ENCODE measurements at places on chromosomes 2 and 18.
A peak's percentile ranks its signal among the peaks of the same experiment; 100 is the strongest.

- no peak for DNase-seq
Observed at GRCh38 chr2:173136067-173136466, 60.4 kb downstream of the MAP3K20 start.

DNA sequence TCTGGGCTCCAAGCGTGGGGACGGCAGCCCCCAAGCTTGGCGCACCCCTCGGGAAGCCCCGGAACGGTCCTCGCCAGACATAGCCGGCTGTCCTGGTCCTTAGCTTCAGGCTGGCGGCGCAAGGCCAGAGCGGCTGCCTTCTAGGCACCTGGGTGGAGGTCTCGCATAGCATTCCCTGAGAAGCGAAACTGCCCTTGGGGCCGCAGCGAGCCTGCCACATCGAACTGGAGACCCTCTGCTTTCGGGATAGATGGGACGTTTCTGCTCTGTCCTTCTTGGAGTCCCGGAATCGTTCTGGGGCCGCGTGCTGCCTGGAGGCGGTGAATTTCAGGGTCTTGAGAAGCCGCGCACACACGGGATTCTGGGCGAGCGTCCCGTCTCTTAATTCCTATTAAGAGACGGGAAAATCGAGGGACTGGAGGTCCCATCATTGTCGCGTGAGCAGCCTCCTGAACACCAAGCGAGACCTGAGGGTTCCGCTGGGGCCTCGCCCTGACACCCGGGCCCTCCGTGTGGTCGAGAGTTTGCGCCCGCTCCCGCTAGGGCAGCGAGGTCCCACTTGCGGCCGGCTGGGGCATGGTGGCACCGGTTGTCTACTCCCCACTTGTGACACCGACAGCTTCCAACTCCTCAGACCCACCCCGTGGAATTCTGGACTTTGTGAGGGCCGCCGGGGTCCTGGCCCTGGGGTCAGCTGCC, 9.7 kb upstream of the EN1 start:
- no peak for DNase-seq

- no peak for DNase-seq
Observed at GRCh38 chr2:113039158-113039557, 13.5 kb downstream of the IL36B start.

GRCh38 chr2:216343221-216343980, 28.9 kb downstream of the MARCHF4 start:
- DNase-seq, result no peak

- no peak for DNase-seq
Observed at GRCh38 chr18:12531749-12532148, 124.0 kb downstream of the PRELID3A start.

- DNase-seq, result peak; percentile 98
Observed at GRCh38 chr18:58567453-58568196, 61.3 kb downstream of the ALPK2 start.

DNA sequence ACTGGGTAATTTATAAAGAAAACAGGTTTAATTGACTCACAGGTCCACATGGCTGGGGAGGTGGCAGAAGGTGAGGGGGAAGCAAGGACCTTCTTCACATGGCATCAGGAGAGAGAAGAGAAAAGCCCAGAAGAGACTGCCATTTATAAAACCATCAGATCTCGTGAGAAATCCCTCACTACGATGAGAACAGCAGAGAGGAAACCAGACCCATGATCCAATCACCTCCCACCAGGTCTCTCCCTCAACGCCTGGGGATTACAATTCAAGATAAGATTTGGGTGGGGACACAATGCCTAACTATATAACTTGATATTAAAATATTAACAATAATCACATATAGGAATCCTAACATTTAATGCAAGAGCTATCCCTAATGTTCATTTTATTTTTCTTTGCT, 31.8 kb downstream of the MEMO1 start:
- no peak for DNase-seq

GRCh38 chr2:37720533-37721200, 49.2 kb upstream of the CDC42EP3 start:
- DNase-seq, result no peak

DNA sequence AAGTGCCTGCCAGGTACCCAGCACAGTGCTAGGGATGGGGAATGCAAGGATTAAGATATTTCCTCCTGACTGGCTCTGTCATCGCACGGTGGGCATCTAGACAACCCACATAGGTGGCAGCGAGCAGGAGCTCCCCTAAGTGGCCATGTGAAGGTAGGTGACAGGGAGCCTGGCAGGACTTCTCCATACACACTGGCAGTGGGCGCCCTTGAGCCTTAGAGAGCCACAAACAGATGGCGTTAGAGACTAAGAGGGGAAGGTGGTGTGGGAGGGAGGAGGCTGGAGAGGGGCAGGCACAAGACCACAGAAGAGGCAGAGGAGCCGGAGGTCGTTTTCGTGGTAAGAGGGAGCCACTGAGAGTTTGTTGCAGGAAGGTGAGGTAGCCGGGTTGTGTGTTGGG, 15.2 kb downstream of the PRELID3A start:
- no peak for DNase-seq

DNA sequence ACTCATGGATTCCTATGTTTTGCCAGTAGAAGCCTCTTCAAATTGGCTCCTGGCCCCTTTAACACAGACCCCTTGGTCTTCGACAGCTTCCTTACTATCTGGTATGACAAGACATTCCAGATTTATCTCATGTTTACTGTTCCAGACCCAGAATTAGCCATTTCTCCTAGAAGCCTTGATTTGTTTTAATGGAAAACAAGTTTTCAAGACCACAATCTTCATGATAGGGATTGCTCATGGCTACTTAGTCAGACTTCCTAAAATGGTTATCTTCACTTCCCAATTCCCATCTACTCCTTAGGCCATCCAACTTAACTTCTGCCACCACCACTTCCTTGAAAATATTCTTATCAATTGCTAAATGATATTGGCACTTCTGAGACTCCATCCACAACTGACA, 63.2 kb downstream of the TTC32 start:
- DNase-seq, result no peak

GRCh38 chr2:240775905-240776304, 44.1 kb downstream of the KIF1A start:
- DNase-seq, result no peak

DNA sequence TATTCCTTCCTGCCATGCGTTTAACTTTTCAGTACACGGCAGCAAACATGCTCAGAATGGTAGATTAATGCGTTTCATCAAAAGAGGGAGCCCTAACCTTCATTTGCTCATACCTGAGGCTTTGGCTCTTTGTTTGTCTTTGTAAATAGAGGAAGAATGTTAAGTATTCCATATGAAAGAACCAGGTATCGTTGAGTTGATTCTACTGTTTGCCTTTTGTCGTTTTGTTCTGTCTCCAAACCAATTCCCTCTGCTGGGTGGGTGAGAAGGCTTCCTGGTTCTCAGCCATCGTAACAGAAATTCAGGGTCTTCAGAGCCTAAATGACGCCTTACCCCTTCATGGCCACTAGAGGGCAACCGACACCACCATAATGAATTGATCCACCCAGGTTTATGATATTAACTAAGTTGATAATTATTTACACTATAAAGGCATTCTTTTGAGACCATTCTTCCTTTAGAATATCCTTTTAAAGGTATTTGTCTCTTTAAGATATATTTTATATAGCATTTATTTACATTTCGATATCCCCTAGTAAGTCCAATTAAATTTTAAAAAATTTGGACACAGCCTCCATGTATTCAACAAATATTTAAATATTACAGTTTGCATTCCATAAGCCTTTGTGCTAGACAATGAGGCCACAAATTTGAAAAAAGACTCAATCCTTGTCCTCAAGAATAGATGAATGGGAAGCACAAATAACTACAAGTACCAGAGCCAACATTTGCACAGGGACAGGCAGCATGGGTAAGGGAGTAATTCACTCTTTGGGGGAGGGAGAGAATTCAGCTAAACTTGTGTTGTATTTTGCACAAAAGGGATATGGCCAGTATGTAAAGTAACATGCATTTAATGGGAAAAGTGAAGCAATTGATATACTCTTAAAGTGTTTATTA, 48.1 kb downstream of the TIMM21 start:
- peak; percentile 31 for DNase-seq

GRCh38 chr2:18356676-18357075, 203.8 kb downstream of the RDH14 start:
- DNase-seq, result no peak

GRCh38 chr2:86518481-86518880, 44.8 kb downstream of the CHMP3 start:
- DNase-seq, result peak; percentile 1

GRCh38 chr2:165793779-165794535, at the start of gene GALNT3:
TSS of gene GALNT3 (minus strand) at chr2:165794247. CDS start at chr2:165770700, 23,547 bp downstream.
- DNase-seq, result no peak

DNA sequence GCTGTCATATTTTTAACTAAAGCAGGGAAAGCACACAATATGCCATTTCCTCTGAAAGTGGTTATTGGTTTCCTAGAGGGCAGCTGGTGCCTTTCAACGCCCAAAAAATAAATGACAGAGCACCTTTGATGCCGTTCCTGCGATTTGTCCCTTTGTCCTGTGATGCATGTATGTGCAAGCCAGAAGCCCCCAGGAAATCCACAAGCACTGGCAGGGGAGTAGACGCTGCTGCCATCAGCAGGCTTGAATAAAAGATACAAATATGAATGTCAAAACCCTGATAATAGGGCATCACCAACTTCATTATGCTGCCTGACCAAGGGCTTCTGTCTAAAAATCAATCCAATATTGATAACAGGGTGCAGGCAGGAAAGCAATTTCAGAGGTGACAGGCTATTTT, 246.1 kb downstream of the FBXO15 start:
- no peak for DNase-seq

GRCh38 chr2:239946562-239946863, 78.6 kb downstream of the NDUFA10 start:
- no peak for DNase-seq

- DNase-seq, result peak; percentile 89
Observed at GRCh38 chr2:231170055-231170454, 28.4 kb upstream of the ARMC9 start.
